ENCODE measurements at places on chromosomes 2 and 18. TPM values are rescaled to one million over a fixed set of nuclear protein-coding genes. Genes with fewer than 3 reads are reported as not detected.

Gene ECEL1
- total RNA-seq = 0.05 TPM

Gene SOX11
- not detected for total RNA-seq

Gene ZSCAN30
- 3.7 TPM for total RNA-seq

Gene ADGRF3
- total RNA-seq = not detected

Gene TMEFF2
- 0.03 TPM for total RNA-seq

Gene TNFAIP6
- 0.95 TPM for total RNA-seq

Gene ASAP2
- 16.1 TPM for total RNA-seq

Gene USP14
- 18.4 TPM for total RNA-seq

Gene CTAGE1
- 0.03 TPM for total RNA-seq

Gene CNGA3
- total RNA-seq = not detected

Gene PIEZO2
- total RNA-seq = 0.61 TPM

Gene ARHGAP15
- 0.71 TPM for total RNA-seq

Gene TSGA10
- 10.5 TPM for total RNA-seq

Gene CRYGD
- total RNA-seq = not detected

Gene CFLAR
- 35.2 TPM for total RNA-seq

Gene MSTN
- total RNA-seq = not detected

Gene ASPRV1
- 0.05 TPM for total RNA-seq

Gene PIAS2
- total RNA-seq = 32.3 TPM

Gene REEP1
- 2.0 TPM for total RNA-seq

Gene PSMA8
- total RNA-seq = not detected

Gene GKN1
- not detected for total RNA-seq

Gene SCN3A
- total RNA-seq = 0.03 TPM

Gene TWIST2
- total RNA-seq = not detected

Gene CCT7
- 762 TPM for total RNA-seq

Gene CSRNP3
- 0.32 TPM for total RNA-seq

Gene PLEKHB2
- total RNA-seq = 117 TPM

Gene TDRD15
- total RNA-seq = 0.16 TPM

Gene ME2
- 85.6 TPM for total RNA-seq

Gene LHCGR
- total RNA-seq = not detected

Gene ANKRD53
- total RNA-seq = not detected

Gene IL18RAP
- not detected for total RNA-seq

Gene KCNJ13
- total RNA-seq = 2.3 TPM

Gene CIB4
- total RNA-seq = not detected

Gene DLGAP1
- 27.5 TPM for total RNA-seq

Gene MGAT5
- total RNA-seq = 24.7 TPM

Gene TSPYL6
- not detected for total RNA-seq

Gene GLI2
- 0.16 TPM for total RNA-seq

Gene CD8B
- not detected for total RNA-seq

Gene SCYGR8
- total RNA-seq = not detected

Gene SERPINB12
- total RNA-seq = not detected

Gene FMNL2
- 50.8 TPM for total RNA-seq

Gene SLC9A4
- total RNA-seq = not detected

Gene ZNF804A
- total RNA-seq = not detected
